HuH-7.5 (cell line): ENCODE measurements at places on chromosomes 3 and 15.
A peak's percentile ranks its signal among the peaks of the same experiment; 100 is the strongest.

DNA sequence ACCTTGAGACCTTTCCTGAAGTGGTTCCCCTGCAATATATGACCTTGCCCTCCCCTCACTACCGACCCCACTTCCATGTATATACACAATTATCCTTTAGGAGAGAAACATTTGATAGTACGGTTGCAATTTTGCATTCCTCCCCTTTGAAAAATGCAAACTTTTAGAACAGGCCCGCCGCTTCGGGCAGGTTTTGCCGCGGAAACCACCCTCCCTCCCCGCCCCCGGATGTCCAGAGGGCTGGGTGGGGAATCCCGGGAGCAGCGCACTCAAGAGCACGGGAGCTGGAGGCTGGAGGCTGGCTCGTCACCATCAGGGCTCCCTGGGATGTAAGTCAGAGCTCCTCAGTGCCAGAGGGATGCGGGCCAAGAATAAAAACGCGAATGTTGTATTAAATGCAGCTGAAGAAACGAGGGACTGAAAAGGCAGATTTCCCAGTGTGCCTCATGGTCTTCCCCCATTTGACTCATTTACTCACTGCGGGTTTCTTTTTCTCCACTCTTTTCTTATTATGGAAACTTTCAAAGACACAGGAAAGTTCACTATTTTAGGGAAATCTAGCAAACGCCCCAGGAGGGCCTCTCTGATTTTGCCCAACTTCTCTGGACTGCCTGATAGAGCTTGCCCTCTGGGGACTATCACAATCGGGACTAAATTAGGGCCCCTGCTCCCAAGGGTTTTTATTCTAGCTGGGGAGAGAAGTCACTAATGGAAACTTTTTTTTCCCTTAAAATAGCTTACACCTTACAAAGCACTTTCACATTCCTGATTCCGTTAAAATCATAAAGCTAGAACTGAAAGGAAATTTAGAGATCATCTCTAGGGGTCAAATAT is 2.9 kb upstream of the USP3 start:
- DNase-seq: no peak

- no peak for DNase-seq
Measured at GRCh38 chr15:77643764-77644163, 11.1 kb upstream of the LINGO1 start.

GRCh38 chr15:74402337-74402841 is 31.4 kb downstream of the SEMA7A start:
- DNase-seq: no peak

DNA sequence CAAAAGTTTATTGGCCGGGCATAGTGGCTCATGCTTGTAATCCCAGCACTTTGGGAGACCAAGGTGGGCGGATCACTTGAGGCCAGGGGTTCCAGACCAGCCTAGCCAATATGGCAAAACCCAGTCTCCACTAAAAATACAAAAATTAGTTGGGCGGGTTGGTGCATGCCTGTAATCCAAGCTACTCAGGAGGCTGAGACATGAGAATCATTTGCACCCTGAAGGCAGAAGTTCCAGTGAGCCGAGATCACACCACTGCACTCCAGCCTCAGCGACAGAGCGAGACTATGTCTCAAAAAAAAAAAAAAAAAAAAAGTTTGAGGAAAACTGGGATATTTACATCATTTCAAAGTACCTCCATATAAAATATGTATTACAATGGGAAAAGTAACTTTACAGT is 40.4 kb downstream of the ETFA start:
- DNase-seq: no peak

DNA sequence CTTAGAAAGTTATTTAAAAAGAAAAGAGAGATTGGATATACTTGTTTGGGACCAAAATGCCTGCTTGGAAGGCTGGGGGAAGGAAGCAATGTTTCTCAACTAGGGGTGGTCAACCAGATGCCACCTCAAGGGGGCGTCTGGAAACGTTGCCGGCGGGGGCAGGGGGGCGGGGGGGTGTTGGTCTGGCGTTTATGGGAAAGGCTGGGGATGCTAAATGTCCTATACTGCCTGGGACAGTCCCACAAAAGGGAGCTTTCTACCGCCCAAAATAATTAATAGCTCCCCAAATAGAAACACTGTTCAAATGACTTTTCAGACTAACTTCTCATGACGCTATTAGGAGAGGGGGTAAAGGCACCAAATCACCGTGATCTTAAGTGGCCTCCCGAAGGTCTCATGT is 2.2 kb downstream of the POLG start:
- peak; percentile 77 for DNase-seq

- DNase-seq: no peak
Measured at GRCh38 chr3:125051715-125052581, 3.8 kb downstream of the HEG1 start.

DNA sequence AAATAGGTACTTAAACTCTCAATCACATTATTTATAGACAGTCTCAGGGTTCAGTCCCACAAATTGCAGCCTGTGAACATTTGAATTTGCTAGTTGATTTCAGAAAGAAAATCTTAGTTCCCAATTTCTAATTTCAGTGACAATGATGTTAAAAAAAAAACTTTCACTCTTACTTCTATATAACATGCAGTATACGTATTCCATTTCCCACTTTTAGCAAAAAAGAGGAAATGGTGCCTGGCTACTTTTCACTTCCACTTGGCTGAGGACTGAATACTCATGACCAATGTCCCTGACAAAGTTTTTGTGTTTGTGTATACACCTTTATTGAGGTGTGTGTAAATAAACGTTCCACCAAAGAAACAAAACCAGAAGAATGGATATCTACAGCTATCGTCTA is 32.1 kb upstream of the XCR1 start:
- no peak for DNase-seq

DNA sequence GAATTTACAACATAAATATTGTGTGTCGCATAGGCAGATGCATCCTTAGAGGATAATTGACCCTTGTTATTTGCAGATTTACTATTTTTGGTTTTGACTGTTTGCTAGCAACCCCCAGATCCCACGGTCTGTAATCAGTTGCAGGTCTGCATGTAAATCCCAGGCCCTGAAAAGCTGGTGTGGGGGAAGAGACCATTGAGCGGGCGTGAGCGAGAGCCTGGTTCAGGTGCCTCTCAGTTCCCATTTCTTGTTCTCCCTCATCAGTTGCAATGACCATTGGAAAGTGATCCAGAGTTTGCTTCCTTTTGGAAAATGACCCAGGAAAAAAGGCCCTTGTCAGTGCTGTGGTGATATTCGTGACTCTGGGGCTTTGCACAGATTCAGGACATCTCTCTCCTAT is 238.9 kb downstream of the UACA start:
- no peak for DNase-seq

DNA sequence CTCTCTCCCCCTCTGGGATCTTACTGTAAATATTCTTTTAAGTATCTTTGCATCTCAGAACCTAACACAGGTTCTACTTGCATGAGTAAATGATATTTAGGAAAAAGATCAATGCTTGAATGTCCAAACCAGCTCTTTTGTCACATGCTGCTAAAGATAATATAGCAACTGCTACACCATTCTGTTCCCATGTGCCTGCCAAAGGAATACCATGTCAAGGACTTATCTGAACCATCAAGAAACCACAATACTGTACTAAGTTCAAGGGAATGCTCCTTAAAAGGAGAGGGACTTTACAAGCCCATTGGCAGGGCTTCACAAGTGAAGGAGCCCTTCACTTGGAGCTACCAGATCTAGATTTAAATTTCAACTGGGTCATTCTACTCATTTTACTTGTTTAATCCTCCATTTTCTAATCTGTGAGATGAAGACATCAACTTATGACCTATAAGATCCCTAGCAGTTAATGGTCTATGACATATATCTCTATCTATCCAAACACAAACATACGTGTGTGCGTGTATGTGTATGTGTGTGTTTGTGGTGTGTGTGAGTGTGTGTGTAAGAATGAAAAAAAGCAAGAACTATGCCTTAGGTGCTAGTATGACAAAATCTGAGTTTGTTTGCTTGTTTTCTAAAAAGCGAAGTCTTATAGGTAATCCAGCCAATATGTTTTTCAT is 13.0 kb upstream of the SEC62 start:
- DNase-seq: no peak

GRCh38 chr3:116240261-116240660 is 205.0 kb downstream of the LSAMP start:
- no peak for DNase-seq

DNA sequence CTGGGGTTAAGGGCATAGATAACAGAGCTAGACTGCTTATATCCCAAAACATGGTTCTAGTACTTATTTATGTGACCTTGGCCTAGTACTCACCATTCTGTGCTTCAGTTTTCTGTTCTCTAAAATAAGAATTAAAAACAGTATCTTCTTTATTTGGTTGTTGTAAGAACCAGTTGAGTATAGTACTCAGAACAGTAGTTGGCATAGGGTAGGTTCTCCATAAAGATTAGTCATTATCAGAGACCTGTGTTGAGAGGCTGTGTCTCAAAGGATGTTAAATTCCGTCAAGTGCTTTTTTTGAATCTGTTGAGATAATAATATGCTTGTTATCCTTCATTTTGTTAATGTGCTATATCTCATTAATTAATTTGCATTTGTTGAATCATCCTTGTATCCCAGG is 47.4 kb upstream of the OSTN start:
- no peak for DNase-seq

DNA sequence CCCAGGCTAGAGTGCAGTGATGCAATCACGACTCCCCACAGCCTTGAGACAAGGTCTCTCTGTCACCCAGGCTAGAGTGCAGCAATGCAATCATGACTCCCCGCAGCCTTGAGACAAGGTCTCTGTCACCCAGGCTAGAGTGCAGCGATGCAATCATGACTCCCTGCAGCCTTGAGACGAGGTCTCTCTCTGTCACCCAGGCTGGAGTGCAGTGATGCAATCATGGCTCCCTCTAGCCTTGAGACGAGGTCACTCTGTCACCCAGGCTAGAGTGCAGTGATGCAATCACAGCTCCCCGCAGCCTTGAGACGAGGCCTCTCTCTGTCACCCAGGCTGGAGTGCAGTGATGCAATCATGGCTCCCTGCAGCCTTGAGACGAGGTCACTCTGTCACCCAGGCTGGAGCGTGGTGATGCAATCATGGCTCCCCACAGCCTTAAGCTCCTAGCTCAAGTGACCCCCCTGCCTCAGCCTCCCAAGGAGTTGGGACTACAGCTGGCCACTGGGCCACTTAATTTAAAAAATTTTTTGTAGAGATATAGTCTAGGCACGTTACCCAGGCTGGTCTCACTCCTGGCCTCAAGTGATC is 26.1 kb downstream of the TFRC start:
- no peak for DNase-seq

- no peak for DNase-seq
Measured at GRCh38 chr3:172918568-172919296, 168.2 kb downstream of the ECT2 start.

DNA sequence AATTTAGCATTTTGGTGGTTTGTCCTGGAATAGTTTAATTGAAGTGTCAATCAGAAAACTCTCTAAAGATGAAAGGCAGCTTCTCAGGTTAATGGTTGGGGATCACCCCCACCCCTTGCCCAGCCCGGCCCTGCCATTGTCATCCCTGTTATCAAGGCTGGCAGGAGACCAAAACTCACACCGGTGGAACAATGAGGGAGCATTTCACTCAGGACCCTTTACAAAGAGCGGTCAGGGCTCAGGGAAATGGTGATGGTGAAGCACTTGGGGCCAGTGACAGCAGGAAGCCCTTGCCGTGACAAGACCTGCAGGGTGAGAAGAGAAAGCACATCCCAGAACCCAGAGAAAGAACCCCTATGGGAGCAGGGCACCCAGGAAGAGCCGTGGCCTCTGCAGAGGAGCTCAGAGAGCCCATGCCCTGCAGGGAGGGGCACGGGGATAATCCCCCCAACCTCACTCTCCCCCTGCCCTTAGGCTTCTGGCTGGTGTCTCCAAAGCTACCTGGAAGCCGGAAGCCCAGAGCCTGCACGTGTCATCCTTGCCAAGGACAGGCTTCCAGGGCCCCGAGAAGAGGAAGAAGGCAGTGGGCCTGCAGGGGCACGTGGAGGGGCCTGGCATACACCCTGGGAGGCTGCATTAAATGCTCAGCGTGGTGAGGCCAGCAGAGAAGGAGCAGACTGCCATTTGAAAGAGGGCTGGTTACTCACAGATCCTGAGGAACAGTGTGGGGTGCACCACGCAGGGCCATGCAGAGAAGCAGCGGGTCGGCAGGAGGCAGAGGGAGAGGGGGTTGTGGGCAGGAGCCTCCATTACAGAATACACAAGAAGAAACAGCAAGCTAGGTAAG is 80.6 kb upstream of the PRR20G start:
- DNase-seq: no peak

DNA sequence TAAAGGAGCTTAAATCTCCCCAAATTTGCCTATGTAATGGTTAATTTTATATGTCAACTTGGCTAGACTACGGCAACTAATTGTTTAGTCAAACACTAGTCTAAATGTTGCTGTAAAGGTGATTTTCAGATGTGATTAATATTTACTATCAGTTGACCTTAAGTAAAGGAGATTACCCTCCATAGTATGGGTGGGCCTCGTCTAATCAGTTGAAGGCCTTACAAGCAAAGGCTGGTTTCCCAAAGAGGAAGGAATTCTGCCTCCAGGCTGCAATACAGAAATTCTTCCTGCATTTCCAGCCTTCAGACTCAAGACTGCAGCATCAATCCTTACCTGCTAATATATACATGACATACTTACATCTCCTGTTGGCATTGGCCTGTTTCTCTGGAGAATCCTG is 23.6 kb downstream of the SLC12A8 start:
- no peak for DNase-seq

DNA sequence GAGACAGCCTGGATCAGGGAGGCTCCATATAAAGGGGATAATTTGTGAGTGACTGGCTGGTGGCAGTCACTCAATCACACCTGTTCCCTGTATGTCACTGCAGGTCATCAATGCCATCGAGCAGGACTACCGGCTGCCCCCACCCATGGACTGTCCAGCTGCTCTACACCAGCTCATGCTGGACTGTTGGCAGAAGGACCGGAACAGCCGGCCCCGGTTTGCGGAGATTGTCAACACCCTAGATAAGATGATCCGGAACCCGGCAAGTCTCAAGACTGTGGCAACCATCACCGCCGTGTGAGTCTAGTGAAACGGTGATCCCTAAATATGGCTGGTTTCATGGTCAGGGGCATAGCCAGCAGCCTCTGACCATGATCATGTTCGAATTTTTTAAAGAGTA is 453.2 kb downstream of the EPHB1 start:
- DNase-seq: no peak

- no peak for DNase-seq
Measured at GRCh38 chr3:151686257-151686656, 47.5 kb upstream of the AADACL2 start.

GRCh38 chr15:27820722-27821121 is 278.4 kb downstream of the OCA2 start:
- no peak for DNase-seq

DNA sequence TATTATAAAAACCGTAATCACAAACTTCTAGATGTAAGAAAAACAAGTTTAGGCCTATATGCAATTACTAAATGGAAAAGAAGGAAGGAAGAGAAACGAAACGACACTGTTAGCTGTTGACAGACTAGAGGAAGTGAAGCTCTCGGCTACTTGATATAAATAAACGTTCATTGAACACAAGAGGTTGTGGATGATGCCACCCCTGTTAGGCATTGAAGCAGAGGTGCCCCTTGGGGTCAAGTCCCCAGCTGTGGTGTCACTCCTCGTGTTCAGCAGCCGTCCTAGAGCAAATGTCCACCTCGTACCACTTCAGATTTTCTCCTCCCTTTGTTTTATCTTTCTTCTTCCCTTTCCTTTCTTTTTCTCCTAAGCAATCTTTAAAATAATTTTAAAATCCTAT is 146.5 kb upstream of the UBE2E1 start:
- no peak for DNase-seq

GRCh38 chr15:84727429-84727828 is 11.5 kb upstream of the SEC11A start:
- DNase-seq: no peak
